ENCODE measurements at places on chromosomes 3 and 15.
A peak's percentile ranks its signal among the peaks of the same experiment; 100 is the strongest.

DNA sequence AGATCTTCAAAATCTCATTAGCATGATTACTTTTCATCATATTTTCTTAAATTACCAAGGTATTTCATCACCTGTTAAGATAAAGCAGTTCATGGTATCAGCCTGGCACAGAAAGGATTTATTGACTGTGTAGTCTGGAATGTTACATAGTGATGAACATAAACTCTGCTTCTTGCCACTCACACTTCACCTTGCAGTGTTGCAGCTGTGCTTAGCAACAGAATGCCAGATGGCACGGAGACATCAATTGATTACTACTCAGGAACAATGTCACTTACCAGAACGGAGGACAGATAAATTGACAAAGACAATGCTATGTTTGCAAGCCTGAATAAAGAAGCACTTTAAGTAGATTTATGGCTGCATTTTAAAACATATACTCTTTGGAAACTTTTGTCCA lies 15.0 kb upstream of the BCHE start:
- DNase-seq = no peak

DNA sequence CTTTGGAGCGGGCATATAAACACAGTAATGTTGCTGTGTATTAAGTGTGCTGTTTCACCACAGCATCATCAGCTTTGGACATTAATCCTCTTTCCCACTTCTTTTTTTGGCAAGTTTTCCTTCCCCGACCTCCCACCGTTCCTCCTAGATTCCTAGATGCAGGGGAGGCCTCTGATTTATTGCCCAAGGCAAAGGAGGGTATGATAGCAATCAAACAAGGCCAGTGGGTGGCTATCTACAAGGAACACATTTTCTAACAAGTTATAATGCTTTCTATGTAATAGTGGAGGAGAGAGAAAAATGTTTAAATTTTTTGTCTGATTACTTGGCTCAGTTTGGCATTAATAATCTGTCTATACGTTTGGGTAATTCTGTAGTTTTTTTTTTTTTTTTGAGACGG lies 38.1 kb downstream of the ATG7 start:
- no peak for DNase-seq

DNA sequence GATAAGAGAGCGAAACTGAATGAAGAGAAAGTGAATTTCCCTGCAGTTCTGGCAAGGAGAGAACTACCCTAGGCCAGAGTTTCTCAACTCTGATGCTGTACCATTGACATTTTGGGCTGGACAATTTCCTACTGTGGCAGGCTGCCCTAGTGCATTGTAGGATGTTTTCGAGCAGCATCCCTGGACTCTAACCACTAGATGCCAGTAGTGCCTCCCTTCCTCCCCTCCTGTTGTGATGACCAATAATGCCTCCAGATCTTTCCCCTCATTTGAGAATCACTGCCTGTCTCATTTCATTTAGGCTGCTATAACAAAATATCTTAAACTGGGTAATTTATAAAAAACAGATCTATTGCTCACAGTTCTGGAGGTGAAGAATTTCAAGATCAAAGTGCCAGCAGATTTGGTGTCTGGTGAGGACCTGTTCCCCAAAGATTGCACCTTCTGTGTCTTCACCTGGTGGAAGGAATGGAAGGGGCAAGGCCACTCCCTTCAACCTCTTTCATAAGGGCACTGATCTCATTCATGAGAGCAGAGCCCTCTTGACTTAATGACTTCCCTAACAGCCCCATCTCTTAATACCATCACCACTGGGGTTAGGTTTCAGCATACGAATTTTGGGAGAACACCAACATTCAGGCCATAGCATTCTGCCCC lies 188.9 kb upstream of the MEIS2 start:
- no peak for DNase-seq

DNA sequence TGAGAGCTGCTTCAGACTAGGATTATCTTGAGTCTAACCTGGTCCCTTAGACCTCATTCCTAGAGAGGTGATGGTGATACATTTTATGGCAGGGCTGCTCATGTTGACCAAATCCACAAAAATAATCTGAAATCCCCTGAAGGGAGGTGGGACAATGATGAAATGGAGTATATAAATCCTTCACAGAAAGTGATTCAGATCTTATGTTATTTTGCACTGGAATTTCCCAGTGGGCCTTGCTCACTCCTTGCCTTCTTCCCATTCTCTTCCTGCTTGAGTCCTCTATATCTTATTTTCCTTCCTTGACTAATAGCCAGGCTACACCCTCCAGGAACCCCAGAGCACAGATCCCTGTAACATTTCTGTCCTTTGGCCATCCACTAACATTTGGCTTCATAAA lies 10.4 kb upstream of the TMEM202 start:
- DNase-seq = no peak

DNA sequence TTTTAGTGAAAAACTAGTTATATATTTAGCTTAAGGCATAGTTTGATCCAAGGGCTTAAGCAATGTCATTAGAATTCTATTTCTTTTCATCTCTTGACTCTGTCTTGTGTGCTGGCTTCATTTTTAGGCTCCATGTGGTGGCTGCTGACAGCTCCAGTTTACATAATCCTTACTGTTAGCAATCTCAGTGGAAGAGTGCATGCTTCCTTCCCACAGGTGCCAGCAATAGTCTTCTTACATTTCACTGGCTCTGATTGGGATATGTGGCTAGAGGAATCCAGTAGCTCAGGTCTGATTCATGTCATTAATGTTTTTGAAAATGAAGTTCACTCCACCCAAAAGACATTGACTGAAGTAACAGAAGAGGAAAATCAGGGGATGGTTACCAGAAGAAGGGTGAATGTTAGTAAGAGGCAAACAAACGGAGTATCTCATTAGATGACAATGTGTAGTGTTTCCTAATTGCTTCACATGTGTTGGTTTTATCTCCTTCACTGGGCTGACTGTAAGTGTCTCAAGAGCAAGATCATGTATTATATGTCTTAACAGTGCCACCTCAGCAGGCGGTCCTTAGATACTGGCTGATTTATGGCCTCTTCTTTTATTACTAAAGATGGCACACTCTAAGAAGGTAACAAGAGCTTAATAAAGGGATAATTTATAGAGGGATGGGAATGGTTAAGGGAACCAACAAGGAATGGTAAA lies 25.6 kb upstream of the TCF12 start:
- no peak for DNase-seq

GRCh38 chr3:30668051-30668609 lies 61.7 kb downstream of the TGFBR2 start:
- no peak for DNase-seq

- DNase-seq = peak; percentile 78
Measured at GRCh38 chr15:98647774-98648653, at the start of gene IGF1R. IGF1R (plus strand) TSS chr15:98648539; CDS start chr15:98649582, 1,043 bp downstream.
